GM12891 (cell line): ENCODE measurements at places on chromosomes 11 and 22.

DNA sequence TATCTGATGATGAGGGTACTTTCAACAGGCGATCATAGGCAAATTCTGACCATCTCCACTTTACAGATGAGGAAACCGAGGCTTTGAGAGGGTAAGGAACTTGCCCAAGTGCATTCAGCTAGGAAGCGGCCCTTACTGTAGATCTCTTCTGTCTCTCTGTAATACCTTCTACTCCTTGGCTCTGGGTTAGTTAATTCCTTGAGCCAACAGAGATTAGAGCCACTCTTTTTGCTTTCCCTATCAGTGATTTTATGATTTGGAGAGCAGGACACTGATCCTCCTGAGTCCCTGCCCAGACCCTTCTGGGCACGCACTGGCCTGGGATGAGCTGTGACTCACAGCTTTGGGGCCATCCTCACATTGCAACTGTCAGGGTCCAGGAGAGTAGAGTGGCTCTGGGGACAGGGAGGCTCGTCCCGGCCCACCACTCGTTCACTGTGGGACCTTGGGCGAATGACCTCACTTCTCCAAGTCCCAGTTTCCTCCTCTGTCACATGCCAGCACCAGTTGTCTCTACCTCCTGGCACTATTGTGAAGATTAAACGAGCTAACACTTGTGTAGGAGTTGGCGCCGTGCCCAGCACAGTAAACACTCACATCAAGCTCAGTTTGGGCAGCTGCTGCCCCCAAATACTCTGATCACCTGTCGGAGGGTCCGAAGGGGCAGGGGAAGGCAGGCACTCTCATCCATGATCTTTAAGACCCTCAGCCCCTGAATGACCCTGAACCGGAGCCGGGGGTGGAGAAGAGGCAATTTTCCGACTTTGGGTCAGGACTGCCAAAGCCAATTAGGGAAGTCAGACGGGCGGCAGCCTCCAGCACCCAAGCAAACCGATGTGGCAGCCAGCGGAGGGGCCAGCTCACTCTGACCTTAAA is 235.0 kb downstream of the MIAT start:
- DNase-seq, result no peak

DNA sequence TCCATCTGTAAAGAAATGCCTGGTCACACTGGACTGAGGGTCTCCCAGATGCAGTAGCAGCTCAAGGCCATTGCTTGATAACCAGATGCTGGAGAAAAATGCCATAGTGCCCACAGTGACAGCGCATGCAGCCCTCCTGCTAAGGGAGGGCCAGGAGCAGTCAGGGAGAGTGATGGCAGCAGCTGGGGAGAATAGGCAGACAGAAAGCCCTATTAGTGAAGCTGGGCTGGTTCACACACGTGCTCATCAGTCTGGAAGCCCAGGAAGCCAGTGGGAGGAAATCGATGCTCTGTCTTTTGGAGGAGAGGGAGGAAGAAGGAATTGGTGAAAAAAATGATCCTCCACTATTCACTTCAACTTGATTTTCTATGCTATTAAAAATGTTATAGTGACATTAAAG is 82.9 kb downstream of the OSBP2 start:
- DNase-seq, result no peak

- DNase-seq, result no peak
Measured at GRCh38 chr11:99686838-99687237, 666.1 kb downstream of the CNTN5 start.

DNA sequence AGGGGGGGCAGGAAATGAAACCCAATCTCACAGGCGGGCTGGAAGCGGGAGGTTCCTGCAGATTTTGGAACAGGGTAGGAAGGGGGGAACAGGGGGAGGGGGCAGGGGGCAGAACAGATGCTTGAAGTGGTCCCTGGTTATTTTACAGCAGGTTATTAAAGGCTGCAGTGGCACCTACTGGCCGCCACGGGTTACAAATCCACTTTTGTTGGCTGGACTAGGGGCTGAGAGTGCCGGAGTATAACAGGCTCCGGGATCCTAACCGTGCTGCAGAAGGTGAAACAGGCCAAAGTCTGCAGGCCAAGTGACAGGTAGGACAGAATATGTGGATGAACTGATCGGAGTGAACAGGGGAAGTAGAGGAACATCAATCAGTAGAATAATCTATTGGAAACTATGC is 2.5 kb downstream of the ROBO3 start:
- DNase-seq, result peak; percentile 52

- DNase-seq, result no peak
Measured at GRCh38 chr11:114291842-114292680, 4.1 kb upstream of the NNMT start.

GRCh38 chr22:21816787-21817496 is 50.5 kb downstream of the MAPK1 start:
- peak; percentile 46 for DNase-seq

GRCh38 chr11:96061069-96061468 is 137.2 kb upstream of the MTMR2 start:
- DNase-seq, result no peak

DNA sequence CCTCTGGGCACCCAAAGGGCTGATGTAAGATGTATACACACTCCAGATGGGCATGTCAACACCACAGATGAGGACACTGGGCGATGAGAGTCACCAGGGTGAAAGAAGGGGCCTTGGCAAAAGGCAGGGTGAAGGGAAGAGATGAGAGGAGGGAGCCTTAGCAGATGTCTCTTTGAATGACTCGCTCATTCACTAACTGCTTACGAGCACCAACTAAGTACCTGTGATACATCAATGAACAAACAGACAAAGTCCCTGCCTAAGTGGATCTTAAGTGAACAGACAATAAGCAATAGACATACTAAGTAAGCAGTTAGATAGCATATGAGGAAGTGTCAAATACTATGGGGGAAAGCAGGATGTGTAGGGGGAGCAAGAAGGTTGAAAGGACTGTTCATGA is 7.5 kb downstream of the ME3 start:
- no peak for DNase-seq

DNA sequence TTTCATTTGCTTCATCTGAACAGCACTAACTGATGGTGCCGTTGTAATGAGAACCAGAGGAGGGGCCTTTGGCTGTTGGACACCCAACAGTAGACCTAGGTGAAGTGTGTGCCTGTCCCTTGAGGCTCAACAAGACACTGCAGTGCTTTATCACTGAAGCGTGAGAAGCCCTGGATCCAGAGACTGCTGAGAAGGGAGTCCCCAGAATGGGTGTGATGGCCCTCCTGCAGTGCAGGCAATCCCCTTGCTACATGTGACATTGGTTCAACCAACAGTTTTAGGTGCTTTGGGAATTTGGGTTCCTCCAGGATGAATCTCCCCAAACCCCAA is 125.6 kb downstream of the BRD1 start:
- no peak for DNase-seq

GRCh38 chr11:29217901-29218300 is 798.9 kb downstream of the KCNA4 start:
- no peak for DNase-seq

GRCh38 chr11:44127130-44127529 is 31.7 kb downstream of the EXT2 start:
- no peak for DNase-seq

DNA sequence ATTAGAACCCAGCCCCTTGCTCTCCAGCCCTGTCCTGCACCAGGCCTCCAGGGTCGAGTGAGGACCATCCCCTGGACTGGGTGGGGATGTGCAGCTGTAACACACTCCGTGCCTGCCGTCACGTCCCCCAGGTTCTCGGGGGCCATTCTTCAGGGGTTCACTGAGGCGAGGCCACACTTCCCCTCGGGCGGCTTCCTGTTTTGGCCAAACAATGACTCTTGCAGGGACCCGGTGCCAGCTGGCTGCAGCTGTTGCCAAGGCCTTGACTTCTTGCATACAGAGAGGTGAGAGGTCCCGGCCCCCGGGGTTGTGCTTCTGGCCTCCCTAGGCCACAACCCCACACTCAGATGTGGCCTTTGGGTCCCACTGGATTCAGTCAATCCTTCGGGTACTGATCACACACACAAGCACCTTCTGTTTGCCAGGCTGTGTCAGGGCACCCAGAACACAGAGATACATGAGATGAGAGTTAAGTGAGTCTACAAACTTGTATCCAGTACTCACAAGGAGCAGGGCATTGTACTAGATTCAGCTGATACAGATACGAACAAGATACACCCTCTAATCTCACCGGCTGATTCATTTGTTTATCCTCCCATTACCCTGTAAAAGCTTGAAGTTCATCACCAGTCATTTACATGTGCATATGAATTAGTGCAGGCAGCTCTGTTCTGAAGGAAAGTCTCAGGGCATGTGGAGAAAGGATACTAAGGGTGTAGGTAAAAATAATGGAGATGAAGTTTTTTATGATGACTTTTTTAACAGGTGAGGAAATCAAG is 32.9 kb downstream of the LRRC32 start:
- DNase-seq, result no peak

GRCh38 chr22:33023153-33023827 is 34.9 kb downstream of the SYN3 start:
- DNase-seq, result no peak

DNA sequence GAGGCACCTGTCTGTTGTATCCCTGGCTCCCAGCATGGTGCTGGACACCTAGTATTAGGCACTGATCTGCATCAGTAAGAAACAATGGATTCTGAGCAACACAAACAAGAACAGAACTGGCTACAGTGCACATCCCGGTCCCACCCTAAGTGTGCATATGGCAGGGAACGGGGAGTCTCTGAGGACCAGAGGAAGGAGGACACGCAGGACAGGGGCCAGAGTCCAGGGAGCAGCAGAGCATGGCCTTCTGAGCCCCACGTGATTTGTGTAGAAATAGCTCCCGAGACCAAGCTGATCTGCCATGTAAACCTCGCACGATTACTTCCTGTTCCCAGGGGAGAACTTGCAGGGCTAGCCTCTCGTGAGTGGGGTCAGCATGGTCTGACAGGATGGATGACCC is 12.7 kb upstream of the SNX32 start:
- DNase-seq, result no peak

DNA sequence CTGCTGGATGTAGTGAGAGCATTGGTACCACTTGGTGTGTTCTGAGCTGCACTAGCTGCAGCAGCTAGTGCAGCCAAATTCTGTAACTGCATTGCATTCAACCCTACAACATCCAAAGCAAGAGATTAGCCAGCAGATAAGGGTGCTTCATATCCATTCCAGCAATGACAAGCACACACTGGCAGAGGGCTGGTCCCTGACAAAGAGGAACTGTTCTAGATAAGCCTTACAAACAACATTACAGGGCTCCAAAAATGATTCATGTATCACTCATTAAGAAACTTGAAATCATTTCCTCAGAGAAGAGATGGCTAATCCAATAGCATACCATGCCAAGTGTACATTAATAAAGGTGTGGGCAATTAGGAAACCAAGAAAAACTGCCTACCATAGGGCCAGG is 28.4 kb upstream of the RAPSN start:
- no peak for DNase-seq

- no peak for DNase-seq
Measured at GRCh38 chr11:110445437-110445836, 15.7 kb downstream of the FDX1 start.

GRCh38 chr11:126474220-126474619 is 118.7 kb downstream of the ST3GAL4 start:
- DNase-seq, result no peak

DNA sequence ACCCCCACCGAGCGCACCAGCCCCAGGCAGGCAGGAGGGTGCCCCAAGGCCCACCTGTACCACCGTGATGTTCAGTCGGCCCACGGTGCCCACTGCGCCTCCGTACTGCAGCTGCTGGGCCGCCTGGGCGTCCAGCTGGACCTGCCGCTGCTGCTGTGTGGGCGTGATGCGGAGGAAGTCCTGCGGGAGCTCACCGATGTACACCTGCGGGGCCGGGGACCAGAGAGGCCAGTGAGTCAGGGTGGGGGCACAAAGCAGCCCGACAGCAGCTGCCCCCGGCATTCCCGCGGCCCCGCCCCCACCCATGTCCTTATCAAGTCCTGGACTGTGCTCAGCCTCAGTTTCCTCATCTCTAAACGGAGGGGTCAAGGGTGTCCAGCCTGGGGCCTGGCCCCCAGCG is 13.8 kb downstream of the TOLLIP start:
- no peak for DNase-seq
